ENCODE measurements at places on chromosomes 12 and 14. TPM values are rescaled to one million over a fixed set of nuclear protein-coding genes. Genes with fewer than 3 reads are reported as not detected.
A peak's percentile ranks its signal among the peaks of the same experiment; 100 is the strongest.

RASSF8 gene
- 1.3 TPM for total RNA-seq

TAS2R13 gene
- 0.27 TPM for total RNA-seq

SCN8A gene
- 0.69 TPM for total RNA-seq

DNA sequence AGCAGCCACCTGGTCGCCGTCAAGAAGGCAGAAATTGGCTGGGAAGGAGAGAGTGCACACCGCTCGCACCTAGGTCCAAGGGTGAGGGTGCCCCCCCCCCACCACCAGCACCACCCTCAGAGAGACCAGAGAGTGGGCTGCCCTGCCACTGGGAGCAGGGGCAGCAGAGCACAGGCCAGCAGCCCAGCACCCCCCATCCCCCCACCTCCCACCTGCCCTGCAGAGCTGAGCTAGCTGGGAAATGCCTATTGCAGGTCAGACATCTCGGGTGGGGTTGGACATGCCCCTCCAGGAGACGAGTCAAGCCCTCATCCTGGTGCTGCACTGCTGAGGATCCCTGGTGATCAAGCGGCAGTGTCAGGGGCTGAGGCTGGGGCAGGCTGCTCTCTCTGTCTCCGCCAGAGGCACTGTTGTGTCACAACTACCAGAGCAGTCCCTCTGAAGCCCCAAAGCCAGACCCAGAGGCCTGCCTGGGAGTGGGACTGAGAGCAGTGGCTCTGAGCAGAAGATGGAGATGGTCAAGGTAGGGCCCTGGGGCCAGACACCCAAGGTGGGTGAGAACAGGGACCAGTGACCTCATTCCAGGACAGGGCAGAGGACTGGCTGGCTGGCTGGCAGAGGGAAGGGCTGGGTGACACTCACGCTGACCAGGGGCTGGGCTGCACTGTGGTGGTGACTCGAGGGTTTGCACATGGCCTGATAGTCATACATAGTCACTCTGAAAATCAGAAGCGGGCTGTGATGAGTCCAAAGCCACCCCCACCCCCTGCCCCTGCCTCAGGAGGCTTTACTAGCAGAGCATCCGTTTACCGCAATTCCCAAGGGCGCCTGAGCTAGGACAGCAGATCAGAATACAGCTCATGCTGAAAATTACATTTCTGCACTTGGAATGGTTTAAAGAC is 19.7 kb upstream of the LRTM2 start:
- DNase-seq, result peak; percentile 59

- no peak for DNase-seq
These were observed 11.6 kb downstream of the HIP1R start for GRCh38 chr12:122846622-122847515.

GRCh38 chr12:96752211-96752610 is 154.8 kb upstream of the NEDD1 start:
- DNase-seq, result no peak

- DNase-seq, result peak; percentile 75
These were observed 120.7 kb downstream of the AACS start for GRCh38 chr12:125185740-125186470.

GRCh38 chr14:73234586-73235394 is 2.5 kb upstream of the PAPLN start:
- no peak for DNase-seq

GRCh38 chr14:39005044-39005880 is 97.8 kb downstream of the SEC23A start:
- no peak for DNase-seq

DNA sequence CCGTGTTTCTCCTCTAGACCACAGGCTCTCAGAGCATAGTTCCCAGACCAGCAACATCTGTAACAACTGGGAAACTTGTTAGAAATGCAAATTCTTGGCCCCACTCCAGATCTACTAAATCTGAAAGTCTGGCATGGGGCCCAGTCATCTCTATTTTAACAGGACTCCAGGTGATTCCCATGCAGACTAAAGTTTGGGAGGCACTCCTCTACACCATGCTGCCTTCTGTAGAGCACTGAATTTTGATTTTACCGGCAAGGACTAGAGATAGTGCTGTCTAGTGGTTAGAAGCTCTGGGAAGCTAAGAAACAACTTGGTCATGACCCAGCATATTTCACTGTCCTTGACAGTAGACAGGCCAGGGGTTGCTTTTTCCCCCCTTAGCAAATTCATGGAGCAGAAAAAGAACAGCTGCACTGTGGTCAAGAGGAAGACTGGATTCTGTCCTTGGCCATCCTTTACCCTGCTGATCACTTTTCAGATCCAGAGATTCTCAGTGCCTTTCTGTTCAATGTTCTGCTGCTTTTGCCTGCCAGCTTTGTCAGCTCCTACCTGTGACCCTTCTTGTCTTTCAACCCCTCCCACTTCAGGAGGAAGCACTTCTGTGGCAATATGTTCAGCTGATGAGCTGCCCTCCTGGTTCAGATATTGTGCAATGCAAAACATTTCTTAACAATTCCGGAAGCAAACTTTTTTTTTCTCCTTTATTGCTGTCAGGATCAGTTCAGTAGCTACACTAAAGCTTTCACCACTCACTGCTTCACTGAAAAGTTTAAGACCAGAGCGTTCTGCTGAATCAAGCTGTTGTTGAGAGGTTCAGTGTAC is 133.8 kb upstream of the NUDT4 start:
- DNase-seq, result peak; percentile 29

Data from activated CD4-positive, alpha-beta T cell treated with anti-CD3 and anti-CD28 coated beads for 36 hours (primary cell).